ENCODE measurements at places on chromosomes 13 and 19.

GRCh38 chr13:39446865-39447264 is 156.1 kb downstream of the LHFPL6 start:
- no peak for DNase-seq

DNA sequence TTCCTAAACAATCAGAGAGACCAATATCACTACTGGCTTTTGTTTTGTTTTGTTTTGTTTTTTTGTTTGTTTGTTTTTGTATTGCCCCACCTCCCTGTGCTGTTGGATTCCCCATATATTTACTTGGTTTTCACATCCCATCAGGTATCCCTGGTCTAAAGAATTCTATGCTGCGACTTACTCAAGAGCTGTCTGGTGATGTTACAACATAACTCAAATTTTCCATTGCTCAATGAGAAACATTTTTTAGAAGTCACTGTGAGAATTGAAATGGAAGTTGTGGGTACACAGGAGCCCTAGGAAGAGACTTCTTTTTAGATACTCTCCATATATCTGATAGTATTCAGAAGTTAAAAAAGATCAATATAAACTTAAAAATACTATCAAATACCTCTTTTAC is 181.4 kb downstream of the KLF5 start:
- no peak for DNase-seq

DNA sequence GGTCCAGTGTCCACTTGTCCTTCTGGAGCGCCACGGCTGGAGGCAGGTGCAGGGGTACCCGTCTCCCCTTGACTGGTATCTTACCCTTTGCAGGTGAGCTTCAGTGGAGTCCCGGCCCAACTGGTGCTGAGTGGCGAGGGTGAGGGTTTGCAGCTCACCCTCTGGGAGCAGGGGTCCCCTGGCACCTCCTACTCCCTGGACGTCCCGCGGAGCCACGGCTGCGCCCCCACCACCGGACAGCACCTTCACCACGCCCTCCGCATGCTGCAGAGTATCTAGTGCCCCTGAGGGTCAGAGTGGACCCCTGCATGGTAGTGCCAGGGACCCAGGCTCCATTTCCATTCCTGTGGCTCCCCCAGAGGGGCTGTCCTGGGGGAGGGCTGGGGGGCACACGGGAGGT is 11.1 kb downstream of the PLK5 start:
- no peak for DNase-seq

- DNase-seq: no peak
These were observed 5.6 kb upstream of the PRKD2 start for GRCh38 chr19:46722421-46723022.

DNA sequence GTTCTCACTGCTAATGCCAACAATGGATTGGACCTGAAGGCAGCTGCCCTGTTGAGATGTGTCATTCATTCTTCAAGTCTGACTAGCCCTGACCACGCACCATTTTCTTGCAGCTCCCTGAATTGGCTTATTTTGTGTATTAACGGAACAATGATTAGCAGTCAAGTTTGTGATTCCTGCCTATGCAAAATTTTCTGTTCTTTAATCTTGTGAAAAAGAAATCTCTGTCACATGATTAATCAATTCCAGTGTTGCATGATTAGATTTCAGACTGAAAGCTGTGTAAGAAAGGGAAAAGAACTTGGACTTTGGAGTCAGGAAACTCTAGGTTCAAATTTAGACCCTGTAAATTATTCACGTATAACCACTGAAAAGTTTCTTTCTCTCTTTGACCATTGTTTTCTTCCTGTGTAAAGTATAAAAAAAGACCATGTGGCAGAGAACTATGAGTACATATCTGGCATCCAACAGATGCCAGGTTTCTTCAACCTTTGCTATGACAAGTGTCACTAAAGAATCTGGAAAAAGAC is 64.5 kb upstream of the SLC10A2 start:
- DNase-seq: no peak

- DNase-seq: no peak
These were observed 18.4 kb downstream of the WBP4 start for GRCh38 chr13:41079725-41080124.

GRCh38 chr13:96994017-96994857 is at the start of gene OXGR1:
OXGR1 (minus strand) TSS chr13:96994476; CDS start chr13:96987759, 6,717 bp downstream.
- DNase-seq: peak; percentile 25

- DNase-seq: peak; percentile 58
These were observed 607 bp upstream of the SYNE4 start for GRCh38 chr19:36009220-36009619.

GRCh38 chr13:20198781-20199180 is 6.0 kb upstream of the GJB2 start:
- DNase-seq: no peak

- peak; percentile 77 for DNase-seq
These were observed 710 bp upstream of the BTBD2 start for GRCh38 chr19:2016041-2016807.

DNA sequence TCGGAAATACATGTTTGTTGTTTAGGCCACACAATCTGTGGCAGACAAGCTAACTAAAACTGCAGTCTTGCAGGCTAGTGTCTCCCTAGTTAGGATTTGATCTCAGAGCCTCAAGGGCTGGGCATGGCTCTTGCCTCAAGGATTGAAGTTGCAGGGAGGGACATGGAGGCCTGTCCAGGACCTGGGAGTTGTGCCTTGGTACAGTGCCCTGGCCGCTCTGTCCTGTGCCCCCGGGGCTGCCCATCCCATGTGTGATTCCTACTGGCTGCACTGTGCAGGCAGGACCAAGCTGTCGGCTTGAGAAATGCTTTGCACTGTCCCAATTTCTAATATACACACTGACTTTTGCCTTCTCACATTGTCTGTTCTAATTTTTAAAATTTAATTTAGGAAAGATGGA is 7.5 kb upstream of the ZNF256 start:
- no peak for DNase-seq

All from mesendoderm (in vitro differentiated cells).